ENCODE measurements at places on chromosomes 3 and 15. TPM values are rescaled to one million over a fixed set of nuclear protein-coding genes. Genes with fewer than 3 reads are reported as not detected.

The MNS1 gene
- 4.3 TPM for total RNA-seq

- DNase-seq, result no peak
Observed at GRCh38 chr3:194351080-194351672, at the start of gene CPN2. Gene CPN2, minus strand, starts transcription at chr3:194351328. Its CDS starts 8,626 bp downstream, at chr3:194342702.

GRCh38 chr3:170079536-170080165 lies 41.9 kb downstream of the GPR160 start:
- no peak for DNase-seq

GRCh38 chr3:68974711-68975110 lies 38.8 kb downstream of the EOGT start:
- DNase-seq, result no peak

- no peak for DNase-seq
Observed at GRCh38 chr3:1117843-1118473, 25.1 kb downstream of the CNTN6 start.
